Activated CD8-positive, alpha-beta memory T cell treated with anti-CD3 and anti-CD28 coated beads for 1 hour (primary cell): ENCODE measurements at places on chromosomes 5 and 9.

- DNase-seq = no peak
Measured at GRCh38 chr5:96093340-96093739, 131.7 kb upstream of the ELL2 start.

- DNase-seq = no peak
Measured at GRCh38 chr9:90607701-90608516, 34.7 kb downstream of the DIRAS2 start.

- no peak for DNase-seq
Measured at GRCh38 chr9:11962327-11962726, 730.9 kb upstream of the TYRP1 start.

- DNase-seq = peak; percentile 68
Measured at GRCh38 chr9:136488247-136489214, 5.7 kb upstream of the SEC16A start.

DNA sequence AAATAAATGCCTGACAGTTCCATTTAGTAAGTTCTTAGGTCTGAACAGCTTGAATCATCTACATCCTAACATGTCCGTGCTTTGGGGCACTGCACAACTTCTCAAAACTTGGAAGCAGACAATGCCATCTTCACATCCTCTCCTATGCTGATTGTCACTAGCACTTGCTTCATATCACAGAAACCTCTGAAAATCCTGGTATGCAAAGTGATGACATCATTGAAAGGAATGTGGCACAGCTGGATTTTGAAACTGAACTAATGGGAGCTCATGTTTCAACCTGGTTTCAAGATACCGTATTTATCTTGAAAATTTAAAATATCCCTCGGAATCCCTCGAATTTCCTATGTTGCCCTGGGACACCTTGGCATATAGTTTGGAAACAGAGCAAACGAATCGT is 490.2 kb upstream of the DAP start:
- DNase-seq = no peak

DNA sequence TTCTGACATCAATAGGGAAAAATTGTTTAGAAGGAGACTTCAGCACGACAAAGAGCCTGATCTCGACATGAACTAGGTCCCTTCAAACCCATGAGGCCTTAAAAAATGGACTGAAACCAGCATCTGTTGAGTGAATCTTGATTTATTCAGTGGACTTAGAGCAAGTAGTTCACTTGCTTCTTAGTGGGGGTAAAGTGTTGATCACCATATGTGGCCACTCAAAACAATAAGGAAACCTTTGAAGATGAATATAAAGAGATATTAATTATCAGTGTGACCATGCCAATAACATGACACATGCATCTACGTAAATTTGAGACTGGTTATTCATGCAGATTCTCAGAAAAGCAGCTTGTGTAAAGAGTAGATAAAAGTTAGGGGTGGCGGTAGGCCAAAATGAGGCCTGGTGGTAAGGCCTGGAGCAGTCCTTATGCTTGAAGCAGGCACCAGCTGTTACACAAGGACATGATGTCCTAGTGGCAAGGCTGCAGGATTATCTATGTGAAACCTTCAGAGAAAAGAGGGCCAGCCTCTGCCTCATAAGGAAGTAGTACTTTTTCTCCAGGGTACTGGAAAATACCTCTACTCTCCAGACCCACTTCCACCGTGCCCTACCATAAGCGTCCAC is 61.3 kb downstream of the S1PR3 start:
- DNase-seq = no peak

GRCh38 chr9:5489630-5490490 is 20.5 kb upstream of the PDCD1LG2 start:
- DNase-seq = no peak

- no peak for DNase-seq
Measured at GRCh38 chr5:139725073-139725830, 70.4 kb upstream of the PSD2 start.

GRCh38 chr5:110105692-110106091 is 416.0 kb downstream of the MAN2A1 start:
- DNase-seq = no peak
